ENCODE measurements at places on chromosomes 2 and 18. TPM values are rescaled to one million over a fixed set of nuclear protein-coding genes. Genes with fewer than 3 reads are reported as not detected.

Gene CRACDL
- total RNA-seq, result 0.30 TPM

Gene SLC19A3
- total RNA-seq, result 14.6 TPM

Gene CETN1
- not detected for total RNA-seq

Gene ZSWIM2
- total RNA-seq, result not detected

Gene NCKAP5
- total RNA-seq, result 4.6 TPM

Gene MAP2
- total RNA-seq, result 2.3 TPM

Gene LIMS2
- 31.0 TPM for total RNA-seq

Gene CCL20
- total RNA-seq, result not detected

Gene FTCDNL1
- total RNA-seq, result 7.8 TPM

Gene ACTR3
- 64.3 TPM for total RNA-seq

Gene MEP1B
- total RNA-seq, result 1.3 TPM

Gene DARS1
- 19.9 TPM for total RNA-seq

Gene PCARE
- not detected for total RNA-seq

Gene CCDC141
- total RNA-seq, result 0.38 TPM

Gene LYPD6B
- not detected for total RNA-seq

Gene EPB41L3
- total RNA-seq, result 4.0 TPM

Gene SPC25
- total RNA-seq, result 0.35 TPM

Gene SERPINB2
- total RNA-seq, result not detected
